Eye (tissue), 1 donor: ENCODE measurements at places on chromosomes 11 and 22.

GRCh38 chr11:100536979-100537378, 150.1 kb upstream of the ARHGAP42 start:
- DNase-seq, result no peak

DNA sequence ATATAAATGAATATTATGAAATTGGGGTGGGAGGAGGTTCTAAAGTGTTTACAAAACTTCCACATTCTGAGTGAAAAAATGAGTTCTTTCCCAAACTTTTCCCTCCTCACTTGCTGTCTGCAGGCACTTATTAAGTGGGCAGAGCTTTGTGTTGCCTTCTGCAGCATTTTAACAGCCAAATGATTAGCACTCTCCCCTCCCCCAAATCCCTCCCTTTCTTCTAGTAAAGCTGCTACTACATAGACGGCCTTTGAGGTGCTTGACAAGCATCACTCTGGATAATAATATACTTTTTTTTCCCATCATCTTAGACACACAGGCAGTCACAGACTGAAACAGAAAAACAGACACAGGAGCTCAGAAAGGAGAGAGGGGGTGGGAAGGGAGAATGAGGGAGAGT, 493.5 kb downstream of the DLG2 start:
- peak; percentile 22 for DNase-seq

DNA sequence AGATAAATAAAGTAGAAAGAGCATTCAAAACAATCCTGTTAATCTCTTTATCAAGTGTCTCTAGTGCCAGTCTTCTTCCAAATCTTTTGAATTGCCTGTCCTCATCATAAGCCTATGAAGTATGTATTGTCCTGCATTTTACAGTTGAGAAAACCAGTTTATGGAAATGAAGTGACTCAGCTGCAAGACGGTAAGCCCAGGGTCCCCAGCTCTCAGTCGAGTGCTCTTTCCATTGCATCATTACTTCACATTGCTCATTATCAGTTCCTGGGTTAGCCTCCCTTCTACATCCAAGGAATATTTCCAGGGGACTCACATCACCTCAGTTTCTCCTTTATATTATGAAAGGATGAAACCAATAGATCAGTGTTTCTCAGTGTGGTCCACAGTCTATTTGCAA, 9.1 kb upstream of the P4HA3 start:
- no peak for DNase-seq

- DNase-seq, result peak; percentile 1
These were observed 3.5 kb downstream of the NXPE1 start for GRCh38 chr11:114556135-114556534.

DNA sequence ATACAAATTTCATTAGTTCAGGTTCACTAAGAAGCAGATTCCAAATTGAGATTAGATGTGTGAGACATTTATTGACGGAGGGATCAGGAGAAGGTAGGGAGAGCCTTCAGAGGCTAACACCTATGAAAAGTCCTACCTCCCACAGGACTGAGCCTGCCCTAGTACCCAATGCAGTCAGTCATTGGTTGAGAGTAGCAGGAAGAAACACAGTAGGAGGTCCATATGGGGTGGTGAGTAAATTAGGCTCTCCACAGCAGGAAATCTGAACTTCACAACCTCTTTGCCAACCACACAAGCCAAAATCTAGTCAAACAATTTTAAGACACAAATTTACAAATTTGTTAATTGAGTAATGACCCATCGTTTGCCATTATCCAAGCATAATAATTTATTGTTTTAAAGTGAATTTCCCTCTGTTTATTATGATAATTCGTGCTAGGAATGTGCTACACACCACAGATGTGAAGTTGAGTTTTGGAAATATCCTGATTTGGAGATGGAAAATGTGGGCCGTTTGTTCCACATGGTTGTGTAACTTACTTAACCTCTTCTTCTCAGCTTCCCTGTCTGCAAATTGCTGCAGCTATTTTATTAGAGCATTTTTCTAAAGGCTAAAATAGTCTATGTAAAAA, 542.1 kb downstream of the ETS1 start:
- no peak for DNase-seq

DNA sequence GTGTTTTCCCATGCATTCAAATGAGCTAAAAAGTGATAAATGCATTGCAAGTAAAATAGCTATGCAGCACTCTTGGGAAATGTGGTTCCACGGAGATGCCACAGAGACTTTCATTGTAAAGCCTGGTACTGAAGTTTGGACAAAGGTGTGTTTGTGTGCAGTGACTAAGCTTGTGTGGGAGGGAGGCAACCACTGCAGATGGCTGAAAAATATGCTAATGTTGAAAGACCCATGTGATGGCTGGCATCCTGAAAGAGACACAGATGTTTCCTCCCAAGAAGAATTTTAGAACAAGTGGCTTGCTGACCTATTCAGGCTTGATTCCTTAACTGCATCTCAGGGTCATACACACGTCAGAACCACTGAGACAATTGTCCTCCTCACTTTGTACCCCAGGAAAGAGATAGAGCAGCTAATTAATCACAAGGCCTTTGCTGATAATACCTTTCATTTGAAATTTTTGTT, 73.8 kb downstream of the FAM76B start:
- no peak for DNase-seq

DNA sequence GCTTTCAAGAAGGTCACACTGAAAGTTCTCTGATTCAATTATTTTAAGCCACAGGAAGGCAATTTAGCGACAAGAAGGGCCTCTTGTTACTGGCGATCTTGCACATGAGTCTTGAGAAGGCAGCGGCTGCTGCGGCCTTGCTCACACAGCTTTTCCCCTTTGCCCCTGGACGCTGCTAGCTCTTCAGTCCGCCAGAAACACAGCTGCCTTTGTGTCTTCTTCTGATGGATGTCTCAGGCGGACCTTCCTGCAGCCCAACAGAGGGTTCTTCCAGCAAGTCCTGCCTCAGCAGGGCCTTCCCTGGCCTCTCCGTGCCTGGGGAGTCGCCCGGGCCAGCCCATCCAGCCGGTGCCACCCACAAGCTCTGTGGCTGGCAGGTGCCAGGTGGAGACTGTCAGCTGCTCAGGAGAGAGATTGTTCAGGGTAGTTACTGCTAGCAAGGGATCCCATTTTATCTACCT, 59.4 kb downstream of the PKNOX2 start:
- DNase-seq, result no peak

DNA sequence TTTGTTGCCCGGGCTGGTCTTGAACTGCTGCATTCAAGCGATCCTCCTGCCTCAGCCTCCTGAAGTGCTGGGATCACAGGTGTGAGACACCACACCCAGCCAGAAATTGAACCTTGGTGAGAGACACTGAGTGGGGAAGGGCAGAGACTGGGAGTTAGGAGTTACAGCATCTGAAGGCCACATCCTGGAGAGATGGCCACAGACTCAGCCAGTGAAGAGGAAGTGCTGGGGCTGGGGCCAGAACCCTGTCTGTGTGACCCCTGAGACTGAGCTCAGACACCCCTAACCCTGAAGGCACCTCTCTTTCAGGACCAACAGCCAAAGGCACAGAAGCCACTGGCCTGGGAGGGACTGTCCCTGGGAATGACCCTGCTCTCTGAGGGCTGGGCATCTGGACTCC, 33.8 kb downstream of the TXN2 start:
- DNase-seq, result no peak

DNA sequence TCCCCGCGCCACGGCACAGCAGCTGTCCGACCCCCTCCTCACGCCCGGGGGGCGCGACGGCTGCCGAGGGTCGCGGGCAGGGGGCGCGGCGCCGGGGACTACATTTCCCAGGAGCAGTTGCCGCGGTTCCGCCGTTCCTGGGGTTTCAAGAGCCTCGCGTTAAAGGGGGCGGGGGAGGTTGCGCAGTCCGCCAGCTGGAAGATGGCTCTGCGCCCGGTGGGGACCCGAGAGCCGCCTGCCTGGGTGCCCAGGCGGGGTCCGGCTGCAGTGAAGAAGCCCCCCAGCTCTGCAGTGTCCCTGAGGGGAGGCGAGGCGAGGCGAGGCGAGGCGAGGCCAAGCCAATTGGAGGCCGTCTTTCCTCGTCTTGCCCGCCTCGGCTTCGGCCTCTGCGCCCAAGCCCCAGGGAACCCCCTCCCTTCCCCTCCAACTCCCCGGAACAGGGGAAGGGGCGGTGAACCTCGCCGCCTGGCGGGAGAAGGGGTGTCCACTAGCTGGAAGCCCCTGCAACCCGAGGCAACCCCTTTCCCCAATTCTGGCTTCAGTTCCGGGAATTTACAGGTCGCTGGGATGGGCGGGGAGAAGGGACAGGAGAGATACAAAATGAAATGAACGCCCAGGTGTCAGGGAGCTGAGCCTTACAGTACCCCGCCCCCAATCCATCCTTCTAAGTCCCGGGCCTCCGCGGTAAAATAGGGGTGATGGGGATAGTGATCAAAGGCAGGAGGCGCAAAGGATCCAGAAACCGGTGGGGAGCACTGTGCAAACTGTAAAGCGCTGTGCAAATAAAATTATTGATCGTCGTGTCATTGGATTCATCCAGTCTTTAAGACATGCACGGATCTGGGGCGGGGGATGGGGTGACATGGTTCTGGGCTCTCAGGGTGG, 5.2 kb upstream of the GCAT start:
- peak; percentile 91 for DNase-seq

- DNase-seq, result no peak
These were observed 69.7 kb downstream of the GLYATL1 start for GRCh38 chr11:59008947-59009346.

GRCh38 chr11:133902506-133902905, 54.3 kb downstream of the IGSF9B start:
- no peak for DNase-seq

DNA sequence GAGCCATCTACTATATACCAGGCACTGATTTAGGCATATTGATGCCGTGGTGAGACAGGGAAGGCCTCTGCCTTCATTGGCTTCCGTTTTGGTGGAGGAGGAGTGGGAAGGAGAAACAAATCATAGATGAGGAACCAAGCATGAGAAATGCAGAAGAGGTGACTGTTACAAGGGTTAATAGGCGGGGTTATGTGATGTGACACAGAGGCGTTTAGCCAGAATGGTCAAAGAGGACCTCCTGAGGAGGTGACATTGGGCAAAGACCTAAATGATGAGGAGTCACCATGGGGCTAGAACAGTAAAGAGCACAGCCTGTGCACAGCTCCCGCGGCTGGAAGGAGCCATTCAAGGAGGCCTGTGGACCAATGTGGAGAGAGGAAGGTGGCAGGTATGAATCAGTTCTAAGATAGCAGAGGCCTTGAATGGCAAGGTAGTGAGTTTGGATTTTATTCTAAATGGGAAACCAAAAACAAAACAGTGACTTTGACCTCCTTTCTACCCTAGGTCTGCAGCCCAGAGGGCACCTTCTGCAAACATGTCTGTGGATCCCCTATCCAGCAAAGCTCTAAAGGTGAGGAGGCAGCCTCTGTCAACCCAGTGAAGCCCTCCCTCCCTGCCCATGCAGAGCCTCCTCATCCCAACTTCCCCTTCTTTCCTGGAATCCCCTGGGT, 11.7 kb downstream of the MAFF start:
- no peak for DNase-seq

GRCh38 chr11:13965337-13965736, 2.8 kb downstream of the SPON1 start:
- DNase-seq, result no peak

- DNase-seq, result no peak
These were observed 88.0 kb upstream of the E2F8 start for GRCh38 chr11:19328586-19329311.

DNA sequence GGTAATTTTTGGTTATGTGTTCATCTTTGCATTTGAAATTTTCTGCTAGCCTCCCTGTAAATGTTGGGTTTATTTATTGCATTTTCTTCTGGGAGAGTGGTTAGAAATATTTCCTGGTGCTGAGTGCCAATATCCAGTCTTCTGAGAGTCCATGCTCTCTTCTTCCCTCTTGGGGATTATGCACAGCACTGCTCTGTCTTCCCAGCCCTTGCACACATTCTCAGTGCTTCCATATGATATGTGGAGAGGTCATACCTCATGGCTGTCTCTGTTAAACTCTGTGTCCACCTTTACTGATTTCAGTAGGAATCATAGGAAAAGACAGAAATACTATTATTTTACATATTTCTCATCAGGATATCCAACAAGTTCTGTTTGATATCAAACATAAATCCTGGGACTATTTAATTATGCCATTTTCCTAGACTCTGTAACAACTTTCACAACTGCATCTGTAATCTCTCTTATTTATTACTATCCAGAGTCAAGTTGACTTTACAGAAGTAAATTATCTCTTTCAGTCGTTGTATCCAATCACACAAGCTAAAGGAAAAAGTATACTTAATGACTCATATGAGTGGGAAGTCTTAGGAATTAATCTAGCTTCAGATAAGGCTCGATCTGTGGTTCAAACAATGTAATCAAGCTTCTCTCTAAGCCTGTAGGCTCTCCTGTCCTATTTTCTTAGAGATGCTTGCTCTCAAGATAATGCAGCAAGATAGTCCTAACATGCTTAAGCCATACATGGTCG, 2.7 kb upstream of the NXPE1 start:
- no peak for DNase-seq

DNA sequence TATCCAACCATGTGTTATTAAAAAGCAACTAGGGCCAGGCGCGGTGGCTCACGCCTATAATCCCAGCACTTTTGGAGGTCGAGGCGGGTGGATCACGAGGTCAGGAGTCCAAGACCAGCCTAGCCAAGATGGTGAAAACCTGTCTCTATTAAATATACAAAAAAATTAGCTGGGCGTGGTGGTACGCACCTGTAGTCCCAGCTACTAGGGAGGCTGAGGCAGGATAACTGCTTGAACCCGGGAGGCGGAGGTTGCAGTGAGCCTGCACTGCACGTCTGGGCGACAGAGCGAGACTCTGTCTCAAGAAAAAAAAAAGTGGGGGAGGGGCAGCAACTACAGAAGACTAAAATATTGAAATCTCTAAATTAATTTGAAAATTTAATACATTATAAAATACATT, 18.4 kb downstream of the CHORDC1 start:
- DNase-seq, result no peak

- peak; percentile 84 for DNase-seq
These were observed 22.7 kb upstream of the GRAMD1B start for GRCh38 chr11:123407130-123407995.

- DNase-seq, result no peak
These were observed 84.7 kb downstream of the FAM76B start for GRCh38 chr11:95704865-95705264.

DNA sequence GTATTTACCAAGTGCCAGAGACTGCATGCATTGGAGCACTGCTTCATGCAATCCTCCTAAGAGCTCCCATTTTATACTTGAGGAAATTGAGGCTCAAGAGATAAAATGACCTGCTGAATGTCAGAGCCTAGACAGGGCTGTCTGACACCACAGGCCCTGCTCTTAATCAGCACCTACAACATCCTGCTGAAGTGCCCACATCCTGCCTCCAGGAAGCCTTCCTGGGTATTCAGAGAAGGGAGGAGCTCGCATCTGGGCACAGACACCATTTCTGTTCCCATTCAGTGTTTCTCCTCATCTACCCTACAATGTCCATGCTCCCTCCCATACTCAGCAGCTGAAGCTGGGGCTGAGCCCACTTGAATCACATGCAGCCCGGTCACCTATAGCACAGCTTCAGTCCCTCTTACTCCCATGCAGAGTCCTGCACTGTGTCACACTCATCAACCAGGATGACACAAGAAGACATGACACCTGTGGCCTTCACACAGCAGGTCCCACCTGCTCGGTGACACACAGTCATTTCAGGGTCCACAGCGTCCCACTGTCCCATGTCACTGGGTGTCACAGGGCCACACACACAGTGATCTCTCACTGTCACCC, 53.1 kb downstream of the PDE2A start:
- no peak for DNase-seq

GRCh38 chr22:19784384-19785175, 24.0 kb downstream of the TBX1 start:
- no peak for DNase-seq
